Activated gamma-delta T cell treated with Interleukin-2 at 50 U/mL for 16 hours (primary cell): ENCODE measurements at places on chromosomes 11 and 22.

DNA sequence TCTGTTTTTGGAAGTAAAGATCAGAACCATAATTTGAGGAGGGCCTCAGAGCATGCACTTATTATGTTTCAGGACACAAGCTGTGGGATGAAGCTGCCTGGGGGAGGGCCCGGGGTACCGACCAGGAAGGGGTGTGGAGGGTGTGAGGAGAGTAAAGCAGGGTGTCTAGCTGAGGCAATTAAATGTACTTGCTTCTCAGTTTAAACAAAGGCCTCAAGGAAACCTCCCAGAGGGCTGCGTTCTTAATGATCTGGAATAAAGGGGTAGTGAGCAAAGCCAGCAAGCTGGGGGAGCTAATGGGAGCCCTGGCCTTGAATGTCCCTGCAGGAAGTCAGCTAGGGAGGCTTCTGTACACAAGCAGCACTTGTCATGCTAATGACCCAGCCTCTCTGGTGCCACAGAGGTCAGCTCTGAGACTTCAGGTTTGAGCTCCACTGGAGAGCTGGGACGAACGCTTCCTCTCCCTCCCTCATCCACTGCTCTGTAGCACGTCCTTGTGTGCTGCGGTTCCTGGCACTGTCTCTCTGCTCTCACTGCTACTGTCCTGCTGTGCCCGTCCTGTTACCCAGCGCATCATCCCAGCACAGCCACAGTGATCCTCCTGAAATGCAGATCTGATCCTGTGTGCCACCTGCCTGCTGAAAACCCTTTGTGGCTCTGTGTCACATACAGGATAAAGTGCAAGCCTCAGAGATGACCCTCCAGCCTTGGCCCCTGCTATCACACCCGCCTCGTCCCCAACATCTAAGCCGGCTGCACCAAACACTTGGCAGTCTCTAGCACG lies 159.7 kb downstream of the DBX1 start:
- no peak for DNase-seq

GRCh38 chr11:29159552-29160465 lies 857.0 kb downstream of the KCNA4 start:
- no peak for DNase-seq

- no peak for DNase-seq
Measured at GRCh38 chr22:46693634-46694415, 44.2 kb downstream of the CERK start.

GRCh38 chr11:124085583-124085982 lies 29.7 kb upstream of the VWA5A start:
- DNase-seq = no peak

DNA sequence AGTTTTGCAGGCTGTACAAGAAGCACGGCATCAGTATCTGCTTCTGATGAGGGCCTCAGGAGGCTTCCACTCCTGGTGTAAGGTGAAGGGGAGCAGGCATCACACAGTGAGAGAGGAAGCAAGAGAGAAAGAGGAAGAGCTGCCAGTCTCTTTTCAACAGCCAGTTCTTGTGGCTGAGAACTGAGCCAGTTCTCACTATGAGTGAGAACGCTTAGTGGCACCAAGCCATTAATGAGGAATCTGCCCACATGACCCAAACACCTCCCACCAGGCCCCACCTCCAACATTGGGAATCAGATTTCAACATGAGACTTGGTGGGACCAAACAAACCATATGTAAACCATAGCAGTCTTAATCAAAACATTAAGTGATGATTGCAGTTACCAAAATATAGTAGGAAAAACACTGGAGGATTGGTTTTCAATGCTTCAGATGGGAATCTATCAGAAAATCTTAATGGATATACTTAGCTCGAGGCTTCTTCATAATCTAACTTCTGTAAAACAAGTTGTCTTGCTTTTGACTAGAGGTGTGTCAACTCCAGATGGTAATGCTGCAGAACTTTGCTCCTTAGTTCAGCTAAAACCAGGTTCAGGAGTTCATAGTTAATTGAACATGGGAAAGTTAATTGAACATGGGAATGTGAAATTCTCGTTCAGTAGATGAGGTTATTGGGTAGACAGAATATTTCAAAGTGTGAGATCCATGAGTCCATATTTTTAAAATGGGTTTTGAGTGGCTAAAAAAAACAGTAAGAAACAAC lies 12.2 kb downstream of the FAR1 start:
- DNase-seq = no peak
